Adrenal gland (tissue), 19 donors: ENCODE measurements at places on chromosomes 16 and 17. TPM values are rescaled to one million over a fixed set of nuclear protein-coding genes. Genes with fewer than 3 reads are reported as not detected.

Gene ZNF213
- 4.2 TPM for polyA plus RNA-seq

Gene TP53TG3F
- 0.03 TPM for polyA plus RNA-seq

Gene CCL3
- 9.9 TPM for polyA plus RNA-seq

Gene ABCA5
- polyA plus RNA-seq = 46.3 TPM

Gene KRT36
- not detected for polyA plus RNA-seq

Gene GALK1
- 1.4 TPM for polyA plus RNA-seq

Gene PDILT
- polyA plus RNA-seq = not detected

Gene ITGAD
- 0.16 TPM for polyA plus RNA-seq

Gene PRKCB
- polyA plus RNA-seq = 0.54 TPM

Gene FOXO3B
- polyA plus RNA-seq = 1.0 TPM

Gene CTRB2
- polyA plus RNA-seq = 0.88 TPM

Gene DEXI
- 52.6 TPM for polyA plus RNA-seq

Gene CLEC18C
- polyA plus RNA-seq = 0.26 TPM

Gene ZNF750
- polyA plus RNA-seq = not detected

Gene DLX3
- polyA plus RNA-seq = 0.07 TPM

Gene CCDC144A
- 0.10 TPM for polyA plus RNA-seq

Gene TNK1
- polyA plus RNA-seq = 0.13 TPM

Gene WSB1
- polyA plus RNA-seq = 77.5 TPM

Gene ABCC11
- not detected for polyA plus RNA-seq

Gene C17orf67
- polyA plus RNA-seq = 3.3 TPM

Gene ADAM11
- 0.05 TPM for polyA plus RNA-seq

Gene MIS12
- polyA plus RNA-seq = 18.3 TPM

Gene CYB561
- 38.8 TPM for polyA plus RNA-seq

Gene ODAD4
- 3.5 TPM for polyA plus RNA-seq

Gene MT1G
- 26.1 TPM for polyA plus RNA-seq

Gene SPATA32
- polyA plus RNA-seq = not detected

Gene RNF43
- 9.8 TPM for polyA plus RNA-seq

Gene HBA1
- 30.1 TPM for polyA plus RNA-seq

Gene VTN
- 69.9 TPM for polyA plus RNA-seq

Gene PCTP
- 9.2 TPM for polyA plus RNA-seq

Gene TMEM100
- 4.9 TPM for polyA plus RNA-seq

Gene CSH1
- polyA plus RNA-seq = not detected

Gene ZNF174
- polyA plus RNA-seq = 15.4 TPM

Gene LRRC37A3
- 4.9 TPM for polyA plus RNA-seq

Gene CLEC3A
- not detected for polyA plus RNA-seq

Gene TRPV2
- 61.7 TPM for polyA plus RNA-seq

Gene TMEM235
- 0.07 TPM for polyA plus RNA-seq

Gene PPP1R27
- 3.1 TPM for polyA plus RNA-seq

Gene KRT14
- polyA plus RNA-seq = not detected

Gene TVP23B
- 70.9 TPM for polyA plus RNA-seq

Gene ADAD2
- polyA plus RNA-seq = not detected

Gene RAMP2
- polyA plus RNA-seq = 37.9 TPM
